ENCODE measurements at places on chromosomes 6 and 20.
A peak's percentile ranks its signal among the peaks of the same experiment; 100 is the strongest.

- no peak for DNase-seq
These were observed 9.9 kb upstream of the HEBP2 start for GRCh38 chr6:138393871-138394783.

- DNase-seq: no peak
These were observed 1217.2 kb upstream of the GJE1 start for GRCh38 chr6:140915551-140915950.

- peak; percentile 37 for DNase-seq
These were observed at the start of gene KPNA5 for GRCh38 chr6:116680880-116681672. Gene KPNA5, plus strand, starts transcription at chr6:116681211. Its CDS starts 124 bp downstream, at chr6:116681335.

GRCh38 chr6:33700391-33701050 lies 11.0 kb downstream of the UQCC2 start:
- no peak for DNase-seq

GRCh38 chr6:80156221-80156620 lies 49.8 kb downstream of the BCKDHB start:
- DNase-seq: no peak

DNA sequence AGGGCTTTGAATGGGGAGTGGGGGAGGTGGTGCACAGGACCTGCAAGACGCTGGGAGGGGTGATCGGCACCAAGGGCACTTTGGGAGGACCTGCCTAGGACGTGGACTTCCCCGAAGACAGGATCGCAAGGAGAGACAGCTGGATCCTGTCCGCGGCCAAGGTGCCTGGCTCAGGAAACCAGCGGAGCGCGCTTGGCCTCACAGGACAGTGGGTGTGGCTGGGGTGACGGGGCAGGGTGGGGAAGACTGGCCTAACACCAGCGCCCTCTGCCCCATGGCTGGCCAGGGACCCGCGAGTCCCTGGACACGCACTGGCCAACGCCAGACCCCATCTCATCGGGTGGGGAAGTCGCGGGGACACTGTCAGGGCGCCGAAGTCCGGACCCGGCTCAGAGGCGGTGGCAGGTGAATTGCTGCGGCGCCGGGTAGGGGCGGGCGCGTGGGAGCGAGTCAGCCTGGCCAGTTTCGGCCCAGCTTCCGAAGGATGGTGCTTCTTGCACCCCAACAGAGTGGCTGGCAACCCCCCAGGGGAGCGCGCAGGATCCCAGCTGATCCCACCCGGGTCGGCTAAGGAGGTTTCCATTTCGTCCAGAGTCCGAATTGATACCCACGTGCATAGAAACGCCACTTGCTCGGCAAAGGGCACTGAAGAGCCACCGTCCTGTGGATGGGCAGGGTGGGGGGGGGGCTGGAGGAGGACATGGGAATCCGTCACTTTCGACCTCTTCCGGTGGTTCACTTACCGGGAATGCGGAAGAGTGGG lies 785 bp upstream of the THBD start:
- DNase-seq: no peak

GRCh38 chr20:2183381-2183780 lies 81.8 kb downstream of the STK35 start:
- no peak for DNase-seq

GRCh38 chr6:53119772-53120409 lies 28.8 kb downstream of the GCM1 start:
- no peak for DNase-seq

DNA sequence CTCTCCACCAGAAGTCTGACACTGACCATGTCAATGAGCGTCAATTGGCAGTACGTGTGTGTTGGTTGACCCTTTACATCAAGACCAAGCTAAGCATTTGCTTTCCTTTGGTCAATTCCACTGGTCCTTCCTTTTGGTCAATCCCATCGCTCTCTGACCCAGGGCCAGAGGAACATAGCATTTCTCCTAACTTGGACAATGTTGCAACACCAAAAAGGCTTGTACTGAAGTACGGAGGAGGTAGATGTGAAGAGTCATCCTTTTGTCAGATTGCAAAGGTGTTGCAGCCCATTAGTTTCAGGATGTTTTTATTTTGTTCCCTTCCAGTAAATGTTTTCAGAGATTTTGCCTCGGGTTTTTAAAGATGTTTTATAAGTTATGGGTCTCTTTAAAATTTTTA lies 24.6 kb downstream of the EDN1 start:
- DNase-seq: no peak

DNA sequence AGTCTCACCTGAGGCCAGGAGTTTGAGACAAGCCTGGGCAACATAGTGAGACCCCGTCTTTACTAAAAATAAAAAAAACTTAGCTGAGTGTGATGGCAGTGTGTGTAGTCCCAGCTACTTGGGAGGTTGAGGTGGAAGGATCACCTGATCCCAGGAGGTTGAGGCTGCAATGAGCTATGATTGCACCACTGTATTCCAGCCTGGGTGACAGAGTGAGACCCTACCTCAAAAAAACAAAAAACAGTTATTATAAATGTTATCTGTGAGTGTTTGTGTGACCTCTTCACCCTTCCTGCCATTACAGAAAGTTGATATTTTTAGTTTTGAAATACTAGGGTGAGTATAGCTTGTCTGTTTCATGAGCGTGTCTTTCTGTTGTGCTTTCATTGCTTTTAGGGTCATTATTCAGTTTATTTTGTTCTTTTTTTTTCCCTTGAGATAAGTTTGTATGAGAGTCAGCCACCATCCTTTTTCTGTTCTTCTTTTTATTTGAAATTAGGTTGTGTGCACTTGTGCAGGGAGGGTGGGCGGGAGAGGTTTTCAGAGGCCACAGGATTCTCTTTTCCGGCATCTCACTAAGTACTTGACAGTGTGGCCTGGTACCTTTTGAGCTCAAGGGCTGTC lies 26.2 kb downstream of the CDYL start:
- no peak for DNase-seq

GRCh38 chr6:33684983-33685382 lies 26.5 kb downstream of the UQCC2 start:
- no peak for DNase-seq

DNA sequence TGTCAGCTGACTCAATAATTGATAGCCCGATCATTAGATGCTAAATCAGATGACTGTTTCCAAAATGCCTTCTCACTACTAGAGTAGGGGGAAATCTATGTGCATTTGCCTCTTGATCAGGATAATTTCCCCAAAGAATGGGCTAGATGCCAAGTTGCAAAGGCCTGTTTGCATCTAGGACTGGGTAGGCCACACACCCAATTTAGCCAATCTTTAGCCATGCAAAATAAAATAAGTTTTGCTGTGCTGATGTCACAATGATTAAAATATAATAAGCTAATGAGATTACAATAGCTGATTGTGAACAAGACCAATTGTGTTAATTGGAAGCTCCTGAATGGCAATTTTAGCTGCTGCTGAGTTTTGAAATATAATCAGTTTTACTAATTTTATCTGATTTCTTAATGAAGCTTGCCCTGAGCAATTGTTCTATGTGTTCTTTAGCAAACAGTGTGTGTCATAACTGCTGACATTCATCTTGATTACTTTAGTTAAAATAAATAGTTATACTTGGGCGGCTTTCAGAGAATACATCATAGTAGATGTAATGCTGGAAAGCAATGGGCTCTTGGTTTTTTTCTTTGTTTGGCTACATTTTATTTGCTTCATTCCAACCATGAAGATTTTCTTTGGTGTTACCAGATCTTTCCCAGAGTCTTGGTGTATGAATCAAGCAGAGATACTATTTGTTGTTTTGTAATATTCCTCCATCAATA lies 973.2 kb upstream of the SLC35B3 start:
- DNase-seq: no peak

DNA sequence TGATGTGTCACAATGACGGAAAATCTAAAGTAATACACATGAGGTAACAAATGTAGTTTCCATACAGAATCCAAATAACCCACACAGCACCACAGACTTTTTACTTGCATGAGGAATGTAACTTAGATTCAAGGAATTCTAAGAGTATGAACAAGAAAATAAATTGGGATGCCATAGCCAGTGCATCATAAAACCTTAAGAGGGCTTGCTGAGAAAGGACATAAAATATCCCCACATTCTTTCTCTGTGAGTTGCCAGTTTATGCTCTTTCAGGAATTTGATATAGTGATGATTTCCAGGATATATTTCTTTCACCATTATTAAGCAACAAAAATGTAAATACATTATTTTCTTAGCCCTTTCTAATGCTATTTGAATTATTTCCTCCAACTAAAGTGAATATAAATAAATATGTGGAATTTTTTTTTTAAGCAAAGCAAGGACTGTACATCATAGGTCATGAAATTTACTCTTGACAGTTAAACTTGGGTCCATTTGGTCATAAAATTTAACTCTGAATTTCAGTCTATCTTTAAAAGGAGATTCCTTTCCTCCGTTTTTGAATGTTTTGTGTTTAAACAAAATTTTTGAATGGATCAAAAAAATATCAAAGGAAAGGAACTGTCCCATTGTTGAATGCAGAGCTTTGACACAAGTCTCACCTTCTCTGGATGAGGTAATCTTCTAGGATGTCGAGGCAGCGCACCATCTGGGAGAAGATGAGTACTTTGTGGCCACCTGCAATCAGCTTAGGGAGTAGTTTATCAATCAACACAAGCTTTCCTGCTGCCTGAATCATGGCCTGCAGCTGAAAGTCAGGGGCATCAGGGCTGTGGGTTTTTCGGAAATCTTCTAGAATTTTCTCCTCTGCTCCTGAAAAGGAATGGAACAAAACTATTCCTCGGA lies 116.3 kb upstream of the EMILIN3 start:
- no peak for DNase-seq

GRCh38 chr20:30892541-30893345 lies 364.7 kb upstream of the DEFB115 start:
- DNase-seq: no peak

GRCh38 chr20:47231382-47232039 lies 125.0 kb downstream of the ZMYND8 start:
- no peak for DNase-seq

GRCh38 chr6:54737247-54737646 lies 109.3 kb upstream of the FAM83B start:
- DNase-seq: no peak

- DNase-seq: no peak
These were observed 37.4 kb downstream of the VEGFA start for GRCh38 chr6:43807228-43808061.

GRCh38 chr6:7154341-7155139 lies 46.8 kb downstream of the RREB1 start:
- no peak for DNase-seq

DNA sequence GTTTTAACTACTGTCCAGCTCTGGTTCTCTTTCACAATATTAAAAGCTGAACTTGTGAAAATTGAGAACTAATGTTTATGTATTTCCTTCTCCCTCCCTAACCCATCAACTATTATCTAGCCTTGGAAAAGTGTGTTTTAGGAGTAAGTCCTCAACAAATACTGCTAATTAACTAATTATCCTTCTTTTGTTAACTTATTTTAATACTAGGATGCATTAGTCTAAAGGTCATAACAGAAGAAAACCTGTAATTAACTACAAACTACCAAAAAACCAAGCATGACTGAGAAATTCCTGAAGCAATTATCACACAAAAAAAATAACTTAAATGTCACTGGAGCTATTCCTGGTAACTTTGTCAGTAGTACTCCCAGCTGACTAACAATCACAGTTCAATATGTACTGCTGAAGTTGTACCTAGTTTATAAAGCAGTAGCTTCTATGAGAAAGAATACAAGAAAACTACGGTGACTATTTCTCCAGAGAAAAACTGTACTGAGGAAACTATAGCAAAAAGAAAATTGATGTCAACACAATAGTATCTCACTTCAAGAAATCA lies 301.9 kb downstream of the LAMA2 start:
- DNase-seq: no peak

GRCh38 chr6:22896696-22897095 lies 327.3 kb downstream of the HDGFL1 start:
- no peak for DNase-seq

- no peak for DNase-seq
These were observed 1.2 kb downstream of the ECI2 start for GRCh38 chr6:4133941-4134838.

DNA sequence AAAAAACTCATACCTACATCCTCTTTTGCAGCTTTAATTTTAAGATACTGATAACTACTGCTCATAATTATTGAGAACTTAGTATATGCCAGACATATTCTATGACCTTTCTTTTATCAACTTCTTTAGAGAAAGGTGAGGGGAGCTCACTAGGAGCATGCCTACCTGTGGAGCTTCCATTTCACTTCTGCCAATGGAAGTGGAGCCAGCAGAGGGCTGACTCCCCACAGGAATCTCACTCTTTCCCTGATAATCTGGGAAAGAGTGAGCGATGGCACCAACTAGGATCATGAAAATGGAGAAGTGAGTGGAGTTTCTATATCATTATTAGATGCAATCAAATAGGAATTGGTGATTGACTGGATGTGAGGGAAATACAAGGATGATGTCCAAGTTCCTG lies 484.9 kb downstream of the LMBRD1 start:
- no peak for DNase-seq

DNA sequence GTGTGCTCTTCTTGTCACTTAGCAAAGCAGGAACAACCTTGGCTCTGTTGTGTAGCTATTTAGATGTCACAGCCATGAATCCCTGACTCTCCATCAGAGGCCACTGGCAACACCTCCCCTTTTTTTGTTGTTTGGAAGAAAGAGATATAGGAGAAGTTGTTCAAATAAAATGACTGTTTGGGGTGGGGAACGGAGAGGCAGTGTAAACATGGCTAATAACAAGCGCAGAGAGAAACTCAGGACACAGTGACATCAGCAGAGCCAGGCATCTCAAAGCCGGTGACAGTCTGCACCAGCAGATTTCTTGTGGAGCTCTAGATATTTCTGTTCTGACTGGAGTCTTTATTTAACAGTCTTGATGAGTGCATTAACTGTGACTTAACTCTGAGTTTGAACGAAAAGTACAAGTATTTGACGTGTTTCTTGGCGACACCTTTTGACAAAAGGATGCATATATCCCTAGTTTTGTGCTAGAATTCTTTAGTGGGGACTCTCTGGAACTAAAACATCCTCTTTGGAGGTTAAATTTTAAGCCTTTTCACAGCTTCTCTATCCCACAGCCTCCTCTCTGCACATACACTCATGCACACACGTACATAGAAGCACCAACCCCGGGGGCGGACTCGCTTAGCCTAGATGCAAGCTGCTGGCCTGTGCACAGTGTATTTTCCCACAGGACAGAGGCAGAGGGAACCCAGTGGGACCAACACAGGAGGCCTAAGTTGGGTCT lies 53.8 kb downstream of the ADAT2 start:
- no peak for DNase-seq

- no peak for DNase-seq
These were observed 121.2 kb downstream of the GFRAL start for GRCh38 chr6:55448451-55448850.

DNA sequence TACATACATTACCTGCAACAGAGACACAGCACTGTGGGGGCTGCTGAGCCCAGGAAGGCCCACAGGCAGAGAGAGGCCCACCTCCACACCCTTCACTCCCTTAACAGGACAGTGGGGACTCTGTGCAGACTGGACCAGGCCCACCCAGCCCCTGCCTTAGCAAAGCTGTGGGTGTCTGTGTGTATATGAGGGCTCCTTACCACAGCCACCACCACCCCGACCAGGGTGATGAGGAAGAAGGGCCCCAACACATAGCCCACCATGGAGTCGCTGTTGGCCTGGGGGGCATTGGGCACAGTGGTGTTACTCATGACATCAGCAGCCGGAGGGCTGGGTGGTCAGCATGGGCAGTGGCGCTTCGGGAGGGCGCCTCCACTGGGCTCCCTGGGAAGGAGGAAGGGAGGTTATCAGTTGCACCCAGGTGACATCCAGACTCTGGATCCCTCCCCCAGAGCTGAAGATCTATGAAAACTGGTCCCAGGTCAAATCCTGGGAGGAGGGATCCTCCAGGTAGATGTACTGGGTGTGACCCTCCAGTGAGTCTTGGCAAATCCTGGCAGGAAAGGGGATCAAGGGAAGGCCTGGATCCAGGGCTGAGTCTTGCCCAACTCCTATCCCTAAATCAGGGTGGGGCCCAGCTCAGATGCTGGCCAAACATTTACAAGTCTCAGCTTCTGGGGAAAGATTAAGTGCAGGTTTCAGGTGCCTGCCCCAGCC lies 1.2 kb downstream of the SMIM29 start:
- DNase-seq: no peak
